ENCODE measurements at places on chromosomes 16 and 17.

DNA sequence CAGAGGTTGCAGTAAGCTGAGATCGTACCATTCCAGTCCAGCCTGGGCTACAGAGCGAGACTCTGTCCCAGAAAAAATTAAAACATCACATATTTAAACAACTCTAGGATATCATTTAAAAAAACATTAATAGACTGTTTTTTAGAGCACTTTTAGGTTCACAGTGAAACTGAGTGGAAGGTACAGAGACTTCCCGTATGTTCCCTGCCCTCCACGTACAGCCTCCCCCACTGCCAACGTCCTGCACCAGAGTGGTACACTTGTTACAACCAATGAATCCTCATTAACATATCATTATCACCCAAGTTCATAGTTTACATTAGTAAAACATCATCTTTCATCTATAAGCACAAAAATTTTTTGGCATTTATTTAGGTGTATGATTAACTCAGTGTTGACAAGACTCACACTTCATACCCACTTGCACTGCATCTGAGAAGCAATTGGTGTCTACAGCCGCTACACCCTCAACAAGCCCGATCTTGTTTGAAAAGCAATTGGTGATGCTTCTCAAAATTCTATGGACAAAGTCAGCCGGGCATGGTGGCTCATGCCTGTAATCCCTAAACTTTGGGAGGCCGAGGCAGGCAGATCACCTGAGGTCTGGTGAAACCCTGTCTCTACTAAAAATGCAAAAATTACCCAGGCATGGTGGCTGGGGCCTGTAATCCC, 39.9 kb upstream of the STH start:
- DNase-seq, result no peak

DNA sequence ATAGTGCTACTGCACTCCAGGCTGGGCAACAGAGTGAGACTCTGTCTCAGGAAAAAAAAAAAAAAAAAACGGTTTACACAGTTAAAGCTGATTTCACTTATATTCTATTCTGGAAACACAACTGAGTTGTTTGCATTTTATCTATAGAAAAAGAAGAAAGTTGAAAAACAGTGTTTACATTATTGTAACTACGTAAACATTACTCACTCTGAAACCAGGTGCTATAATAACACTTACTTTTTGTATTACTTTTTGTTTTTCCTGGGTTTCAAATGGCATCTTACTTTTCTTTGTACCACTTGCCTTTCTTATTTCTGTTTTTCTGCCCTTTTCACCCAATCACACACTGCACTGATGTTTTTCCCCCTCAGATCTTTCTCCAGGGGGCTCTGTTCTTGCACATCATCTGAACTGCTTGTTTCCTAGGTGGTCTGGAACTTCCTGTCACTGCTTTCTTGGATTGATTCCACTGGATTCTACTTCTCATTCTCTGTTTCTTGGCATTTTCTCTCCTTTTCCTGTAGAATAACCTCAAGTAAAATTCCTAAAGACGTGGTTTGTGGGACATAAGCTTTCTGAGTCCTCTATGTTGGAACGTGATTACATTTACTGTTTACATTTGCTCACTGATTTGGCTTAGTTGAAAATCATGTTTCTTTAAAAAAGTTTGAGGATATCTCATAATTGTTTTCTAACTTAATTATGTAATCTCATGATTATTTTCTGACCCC, 142.1 kb downstream of the HS3ST3B1 start:
- no peak for DNase-seq

GRCh38 chr17:41360296-41360995, 9.2 kb downstream of the KRT33B start:
- DNase-seq, result peak; percentile 98

DNA sequence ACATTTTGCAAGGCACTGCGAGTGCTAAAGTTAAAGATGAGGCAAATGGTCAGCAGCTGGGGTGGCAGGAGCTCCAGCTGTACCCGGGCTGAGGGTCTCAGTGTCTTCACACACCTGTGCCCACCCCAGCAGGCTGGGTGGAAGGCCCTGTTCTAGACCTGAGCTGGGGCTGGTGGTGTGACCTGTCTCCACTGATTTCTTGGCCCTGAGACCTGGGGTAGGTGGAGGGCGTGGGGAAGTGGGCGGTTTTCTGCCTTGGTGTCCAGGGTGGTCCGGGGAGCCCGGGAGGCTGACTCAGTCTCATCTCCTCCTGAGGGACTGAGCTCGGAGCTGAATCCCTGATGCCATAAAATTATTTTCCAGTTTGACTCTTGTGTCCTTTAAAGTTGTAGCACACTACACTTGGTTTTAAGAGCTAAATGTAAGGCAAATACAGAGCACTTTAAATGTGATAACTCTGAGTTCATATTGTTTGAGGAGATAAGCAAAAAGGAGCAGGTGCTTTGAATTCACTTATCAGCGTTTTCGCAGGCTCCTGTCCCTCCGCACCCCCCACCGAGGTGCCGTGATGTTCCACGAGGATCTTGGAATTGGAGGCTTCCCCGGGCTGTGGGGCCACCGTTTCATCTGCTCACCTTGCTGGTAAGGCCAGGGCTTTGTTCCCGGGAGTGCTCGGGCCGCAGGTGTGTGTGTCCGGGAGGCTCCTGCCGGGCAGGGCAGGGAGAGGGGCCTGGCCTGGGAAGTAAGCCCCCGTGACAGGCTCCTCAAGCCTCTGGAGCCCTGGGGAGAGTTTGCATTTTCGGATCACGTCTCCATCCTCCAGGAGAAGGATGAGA, 117.0 kb downstream of the AATF start:
- DNase-seq, result no peak

GRCh38 chr17:72813481-72813880, 279.0 kb downstream of the SLC39A11 start:
- DNase-seq, result no peak

- DNase-seq, result peak; percentile 19
Measured at GRCh38 chr17:75313941-75314551, 24.8 kb upstream of the SLC25A19 start.

DNA sequence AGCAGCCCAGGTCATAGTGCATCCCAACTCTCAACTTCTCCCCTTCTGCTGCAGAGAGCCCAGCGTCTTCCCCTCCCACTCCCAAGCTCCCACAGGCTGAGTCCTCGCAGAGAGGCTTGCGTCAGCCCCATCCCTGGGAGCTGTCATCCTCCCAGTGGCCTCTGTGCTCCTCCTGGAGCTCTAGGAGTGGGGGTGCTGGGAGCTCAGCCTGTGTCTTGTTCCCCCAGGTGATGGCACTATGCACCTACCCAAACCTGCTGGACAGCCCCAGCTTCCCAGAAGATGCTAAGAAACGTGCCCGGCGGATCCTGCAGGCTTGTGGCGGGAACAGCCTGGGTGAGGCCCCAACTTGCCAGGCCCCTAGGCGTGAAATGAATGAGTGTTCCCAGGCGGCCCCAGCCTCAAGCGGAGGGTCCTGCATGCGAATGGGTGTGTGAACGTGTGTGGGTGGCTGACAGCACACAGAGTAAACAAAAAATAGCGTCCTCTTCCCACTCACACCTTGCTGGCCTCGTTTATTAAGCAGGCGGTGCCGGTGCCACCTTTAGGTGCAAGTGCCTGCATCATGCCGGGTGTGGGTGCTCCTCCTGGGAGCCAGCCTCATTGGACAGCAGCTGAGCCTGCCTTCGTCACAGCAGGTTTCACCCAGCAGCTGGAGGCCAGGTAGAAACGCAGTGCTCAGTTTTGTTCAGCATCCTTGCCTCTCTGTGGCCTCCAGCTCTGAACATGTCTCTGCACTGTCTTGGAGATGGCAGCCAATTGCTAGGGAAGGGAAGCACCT, 16.5 kb downstream of the GPT2 start:
- no peak for DNase-seq

- DNase-seq, result no peak
Measured at GRCh38 chr17:27860971-27861664, 32.0 kb downstream of the LYRM9 start.

DNA sequence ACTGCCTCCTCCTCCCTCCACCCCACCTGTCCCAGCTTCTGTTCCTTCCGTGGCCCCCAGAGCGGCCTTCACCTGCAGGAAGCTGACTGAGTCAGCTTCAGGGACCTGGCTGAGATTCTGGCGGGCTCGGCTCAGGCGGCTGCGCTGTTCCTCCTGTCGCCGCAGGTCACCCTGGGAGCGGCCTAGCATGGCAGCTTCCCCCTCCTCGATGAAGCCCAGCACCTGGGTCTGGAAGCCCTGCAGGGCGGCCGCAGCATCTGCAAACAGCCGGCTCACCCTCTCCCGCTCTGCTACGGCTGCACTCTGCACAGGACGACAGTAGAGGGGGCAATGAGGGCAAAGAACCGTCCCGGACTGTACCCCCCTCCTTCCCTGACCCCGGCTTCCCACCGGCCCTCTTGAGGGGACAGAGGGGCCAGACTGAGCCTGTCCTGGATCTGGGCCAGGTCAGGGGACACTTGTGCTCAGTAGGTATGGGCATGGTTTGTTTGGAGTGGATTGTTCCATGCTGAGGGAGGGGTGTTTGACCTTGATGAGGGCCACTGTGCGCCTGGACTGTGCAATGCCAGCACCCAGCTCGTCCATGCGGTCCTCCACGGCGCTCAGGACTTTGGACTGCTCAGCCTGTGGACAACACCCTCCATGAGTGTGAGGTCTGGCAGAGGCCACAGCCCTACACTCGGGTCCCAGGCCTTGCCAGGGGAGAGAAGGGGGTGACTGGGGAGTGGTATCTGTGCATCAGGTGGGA, 2.0 kb downstream of the TRIM47 start:
- DNase-seq, result no peak

DNA sequence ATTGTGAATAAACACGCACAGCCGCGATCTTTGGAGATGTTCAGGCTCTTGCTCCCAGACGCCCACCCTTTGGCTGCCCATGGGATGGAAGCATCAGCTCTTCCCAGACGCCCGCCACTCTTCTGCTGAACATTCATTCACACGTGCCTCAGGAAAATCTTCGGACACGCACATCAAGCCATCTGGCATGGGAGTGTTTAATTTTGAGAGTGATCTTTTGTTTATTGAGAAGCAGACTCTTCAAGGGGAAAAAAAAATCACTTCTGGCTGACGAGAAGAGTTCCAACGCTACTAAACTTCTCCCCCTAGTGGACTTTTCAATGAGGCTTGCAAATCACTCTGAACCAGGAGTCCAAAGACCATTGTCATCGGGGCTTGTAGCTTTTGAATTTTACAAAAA, 62.0 kb upstream of the NUDT7 start:
- peak; percentile 50 for DNase-seq

DNA sequence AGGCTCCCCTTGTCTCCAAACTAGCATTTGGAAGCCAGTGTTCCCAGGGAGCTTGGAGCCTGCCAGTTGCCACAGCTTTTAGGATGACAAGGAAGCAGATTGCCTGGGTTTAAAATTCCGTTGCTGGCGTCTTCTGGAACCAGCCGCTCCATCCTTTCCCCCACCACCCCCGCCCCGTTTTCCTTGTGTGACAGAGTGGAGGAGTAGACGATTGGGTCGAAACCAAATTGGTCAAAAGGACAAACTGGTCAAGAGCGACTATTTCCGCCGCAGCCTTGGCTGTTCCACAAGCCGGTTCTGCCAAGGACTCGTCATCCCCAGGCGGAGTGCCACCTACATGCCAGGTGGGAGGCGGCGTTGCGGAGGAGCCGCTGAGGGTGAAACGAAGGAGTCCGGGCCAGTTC, 91.1 kb downstream of the RPA1 start:
- DNase-seq, result no peak

GRCh38 chr17:41060052-41060604, at the start of gene KRTAP2-3:
Gene KRTAP2-3, minus strand, starts transcription at chr17:41060114. Its CDS starts 64 bp downstream, at chr17:41060050.
- peak; percentile 87 for DNase-seq

- DNase-seq, result peak; percentile 53
Measured at GRCh38 chr17:68576811-68577496, 24.2 kb downstream of the FAM20A start.

DNA sequence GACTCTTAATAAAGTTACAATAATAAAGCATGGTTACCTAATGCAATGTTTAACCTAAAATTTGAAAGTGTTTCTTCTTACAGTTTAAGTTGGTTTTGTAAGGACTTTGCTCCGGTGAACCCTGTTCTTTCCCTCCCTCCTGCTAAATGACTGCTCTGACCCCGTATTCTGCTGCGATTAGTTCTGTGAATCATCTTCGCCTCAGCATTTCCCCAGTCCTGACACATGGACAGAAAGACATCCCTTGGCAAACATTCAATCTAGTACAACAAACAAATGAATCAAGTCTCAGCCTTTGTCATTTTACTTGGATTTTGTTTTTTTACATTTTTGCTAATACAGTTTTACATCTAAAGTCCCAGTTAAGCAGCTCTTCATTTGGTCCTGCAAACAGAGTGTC, 15.4 kb downstream of the KCNJ2 start:
- DNase-seq, result peak; percentile 82

GRCh38 chr17:78390241-78391050, 12.0 kb downstream of the PGS1 start:
- peak; percentile 98 for DNase-seq

DNA sequence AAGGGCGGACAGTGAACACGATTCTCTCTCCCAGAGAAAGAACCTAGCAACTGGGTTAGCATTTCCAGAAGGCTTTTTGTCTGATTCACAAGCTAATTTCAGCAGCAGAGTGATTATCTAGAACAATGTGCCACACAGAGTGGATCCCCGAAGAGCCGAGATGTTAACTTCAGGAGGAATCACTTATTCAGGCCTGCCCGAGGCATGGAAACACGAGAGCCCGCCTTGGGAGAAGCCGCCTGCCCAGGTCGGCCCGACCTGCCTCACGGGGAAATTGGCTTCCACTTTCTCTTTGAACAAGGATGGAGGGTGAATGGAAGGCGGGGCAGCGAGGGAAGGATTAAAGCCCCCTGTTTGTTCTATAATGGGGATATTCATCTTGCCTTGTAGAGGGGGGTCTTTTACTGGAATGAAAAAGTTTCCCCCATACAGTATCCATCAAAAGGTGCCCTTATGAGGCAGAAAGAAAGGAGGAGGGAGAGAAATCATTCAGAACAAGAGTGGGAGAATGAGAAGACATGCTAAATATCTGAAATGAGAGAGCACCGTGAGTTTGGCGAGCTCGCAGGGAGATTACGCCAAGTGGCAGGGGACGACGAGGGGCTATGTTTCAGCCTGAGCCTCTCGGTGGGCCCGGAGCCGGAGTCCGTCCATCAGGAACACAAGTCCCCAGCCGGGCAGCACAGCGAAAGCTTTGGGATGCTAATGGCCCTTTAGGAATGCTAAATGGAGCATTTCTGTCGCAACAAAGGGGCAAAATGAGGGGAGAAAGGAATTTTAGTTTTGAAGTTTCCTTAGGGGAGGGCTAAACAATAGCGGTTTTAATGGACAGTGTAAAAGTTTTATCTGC, 33.0 kb downstream of the NTN1 start:
- DNase-seq, result no peak

- peak; percentile 42 for DNase-seq
Measured at GRCh38 chr17:32777436-32777835, 99.5 kb downstream of the MYO1D start.

DNA sequence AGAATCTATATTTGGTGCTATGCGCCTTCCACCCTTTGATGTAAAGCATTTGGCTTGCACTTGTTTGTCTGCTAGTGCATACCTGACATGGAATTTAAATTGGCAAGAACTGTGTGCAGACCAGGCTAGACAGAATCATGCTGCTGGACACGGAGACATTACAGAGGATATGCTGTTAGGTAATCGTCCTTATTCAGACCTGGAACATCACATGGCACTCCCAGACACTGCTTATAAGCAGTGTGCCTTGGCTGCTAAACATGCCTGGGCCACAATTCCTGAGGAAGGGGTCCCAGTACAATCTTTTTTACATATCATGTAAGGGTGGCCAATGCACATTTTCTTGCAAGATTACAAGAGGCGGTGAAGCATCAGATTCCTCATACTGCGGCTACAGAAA, 6.4 kb downstream of the CD300LD start:
- no peak for DNase-seq

- DNase-seq, result peak; percentile 95
Measured at GRCh38 chr16:27315333-27316037, 1.7 kb downstream of the IL4R start.
